ENCODE measurements at places on chromosomes 13 and 19. TPM values are rescaled to one million over a fixed set of nuclear protein-coding genes. Genes with fewer than 3 reads are reported as not detected.

GRCh38 chr13:33169273-33169980 lies 116.1 kb downstream of the STARD13 start:
- no peak for DNase-seq

DNA sequence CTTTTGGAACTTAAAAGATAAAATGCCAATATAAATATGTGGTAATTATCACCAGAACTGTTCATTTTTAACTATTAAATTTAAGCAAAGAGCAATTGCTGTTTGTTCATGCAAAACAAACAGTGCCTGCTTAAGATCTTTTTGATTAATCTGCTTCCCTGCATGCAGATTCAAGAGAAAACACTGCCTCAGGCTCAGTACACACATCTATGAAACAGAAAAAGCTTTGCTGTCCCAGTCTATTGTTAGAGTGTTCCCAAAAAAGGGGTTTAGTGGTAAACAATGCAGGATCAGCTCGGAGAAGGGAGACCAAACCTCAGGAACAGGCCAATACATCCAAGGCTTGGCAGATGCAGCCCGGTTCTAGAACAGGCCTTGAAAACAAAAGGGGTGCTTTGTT lies 49.3 kb upstream of the TDRD3 start:
- DNase-seq = no peak

- DNase-seq = no peak
Measured at GRCh38 chr19:29118389-29118788, 94.6 kb downstream of the UQCRFS1 start.

GRCh38 chr19:48123907-48124651 lies 13.5 kb upstream of the PLA2G4C start:
- no peak for DNase-seq

- DNase-seq = no peak
Measured at GRCh38 chr19:19525611-19526380, 2.9 kb upstream of the YJEFN3 start.

- DNase-seq = no peak
Measured at GRCh38 chr13:109756778-109757177, 29.6 kb downstream of the IRS2 start.

DNA sequence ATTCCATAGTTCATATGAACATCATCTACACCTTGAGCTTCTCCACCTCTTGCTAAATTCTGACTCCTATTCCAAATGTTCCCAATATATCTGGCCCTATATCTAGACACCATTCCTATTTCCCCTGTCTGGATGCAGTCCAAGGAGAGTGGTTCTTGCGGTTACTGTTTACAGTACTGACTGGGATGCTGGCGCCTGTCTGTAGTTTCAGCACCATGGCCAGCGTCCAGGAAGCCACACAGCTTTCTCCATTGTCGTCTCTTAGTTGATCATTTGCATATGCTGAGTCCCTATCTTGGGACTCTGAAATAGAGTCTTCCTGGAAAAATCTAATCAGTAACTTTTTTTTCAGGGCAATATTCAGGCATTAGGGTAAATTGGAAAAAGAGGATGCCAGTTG lies 14.9 kb downstream of the LAIR2 start:
- no peak for DNase-seq

DNA sequence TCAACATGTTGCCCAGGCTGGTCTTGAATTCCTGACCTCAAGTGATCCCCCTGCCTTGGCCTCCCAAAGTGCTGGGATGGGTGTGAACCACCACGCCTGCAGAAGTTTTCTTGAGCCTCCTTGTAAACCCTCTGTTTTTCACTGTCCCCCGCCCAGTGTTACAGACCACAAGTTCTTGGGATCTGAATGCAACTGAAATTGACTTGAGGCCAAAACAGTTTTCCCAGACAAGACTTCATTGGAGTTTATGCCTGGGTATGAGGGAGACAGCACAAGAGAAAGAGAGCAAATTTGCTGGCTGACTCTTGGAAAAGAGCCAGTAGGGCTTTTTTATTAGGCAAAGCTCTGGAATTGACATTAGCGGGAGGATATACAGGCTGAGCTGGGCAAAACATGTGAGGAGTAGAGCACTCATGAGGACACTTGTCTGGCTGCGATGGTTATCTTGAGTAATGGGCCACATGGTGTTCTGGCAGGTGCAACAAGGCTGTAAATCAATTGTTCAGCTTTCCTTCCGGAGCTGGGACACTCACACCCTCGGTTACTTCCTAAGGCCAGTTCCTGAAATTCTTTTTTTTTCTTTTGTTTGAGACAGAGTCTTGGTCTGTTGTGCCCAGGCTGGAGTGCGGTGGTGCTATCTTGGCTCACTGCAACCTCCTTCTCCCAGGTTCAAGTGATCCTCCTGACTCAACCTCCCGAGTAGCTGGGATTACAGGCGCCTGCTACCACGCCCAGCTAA lies 12.7 kb upstream of the HNRNPL start:
- DNase-seq = no peak

GRCh38 chr19:45179072-45179891 lies 698 bp downstream of the BLOC1S3 start:
- no peak for DNase-seq

GRCh38 chr13:22402682-22403081 lies 731.8 kb downstream of the FGF9 start:
- no peak for DNase-seq

DNA sequence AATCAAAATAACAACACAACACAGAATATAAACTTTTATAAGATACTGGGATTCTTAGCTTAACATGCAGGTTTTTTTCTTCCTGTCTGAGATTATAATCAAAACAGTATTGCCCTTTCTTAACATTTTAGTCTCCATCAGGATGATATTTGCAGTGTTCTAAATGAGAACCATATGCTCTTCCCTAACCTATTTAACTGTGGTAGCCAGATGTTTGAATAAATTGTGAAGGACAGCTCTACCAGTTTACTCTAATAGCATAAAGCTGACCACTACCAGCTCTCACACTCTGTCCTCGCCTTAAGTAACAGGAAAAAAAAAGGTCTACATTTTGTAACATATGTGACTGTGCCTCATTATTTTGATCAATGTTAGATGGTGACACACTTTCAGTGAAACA lies 618.7 kb upstream of the SGCG start:
- no peak for DNase-seq

Gene MIR17HG
- total RNA-seq = 0.45 TPM

Gene CCDC122
- total RNA-seq = 13.2 TPM

Gene SPRED3
- total RNA-seq = 0.83 TPM

Gene KCNN4
- 1.8 TPM for total RNA-seq

Gene CGB5
- not detected for total RNA-seq
